ENCODE measurements at places on chromosomes 6 and 20. TPM values are rescaled to one million over a fixed set of nuclear protein-coding genes. Genes with fewer than 3 reads are reported as not detected.

- no peak for DNase-seq
- H3K27ac ChIP-seq = no peak overlapping the region
- peaks cover 6% of the 10 kb centered on the region for H3K4me1 ChIP-seq
- no peaks in the 10 kb centered on the region for H3K27me3 ChIP-seq
- H3K4me3 ChIP-seq = no peak overlapping the region
Measured at GRCh38 chr6:80186082-80186481, 79.6 kb downstream of the BCKDHB start.

- no peaks in the 10 kb centered on the region for H3K4me1 ChIP-seq
- no peaks in the 10 kb centered on the region for H3K27me3 ChIP-seq
- no peak for DNase-seq
- H3K36me3 ChIP-seq = no peaks in the 10 kb centered on the region
- H3K4me3 ChIP-seq = no peak overlapping the region
- H3K27ac ChIP-seq = no peak overlapping the region
Measured at GRCh38 chr6:160477901-160478300, 129.7 kb downstream of the SLC22A3 start.

GRCh38 chr20:34074101-34074760, 37.8 kb downstream of the EIF2S2 start:
- peaks cover 11% of the 10 kb centered on the region for H3K36me3 ChIP-seq
- H3K27me3 ChIP-seq = no peaks in the 10 kb centered on the region
- DNase-seq = no peak
- no peak overlapping the region for H3K4me3 ChIP-seq
- peaks cover 10% of the 10 kb centered on the region for H3K4me1 ChIP-seq

DNA sequence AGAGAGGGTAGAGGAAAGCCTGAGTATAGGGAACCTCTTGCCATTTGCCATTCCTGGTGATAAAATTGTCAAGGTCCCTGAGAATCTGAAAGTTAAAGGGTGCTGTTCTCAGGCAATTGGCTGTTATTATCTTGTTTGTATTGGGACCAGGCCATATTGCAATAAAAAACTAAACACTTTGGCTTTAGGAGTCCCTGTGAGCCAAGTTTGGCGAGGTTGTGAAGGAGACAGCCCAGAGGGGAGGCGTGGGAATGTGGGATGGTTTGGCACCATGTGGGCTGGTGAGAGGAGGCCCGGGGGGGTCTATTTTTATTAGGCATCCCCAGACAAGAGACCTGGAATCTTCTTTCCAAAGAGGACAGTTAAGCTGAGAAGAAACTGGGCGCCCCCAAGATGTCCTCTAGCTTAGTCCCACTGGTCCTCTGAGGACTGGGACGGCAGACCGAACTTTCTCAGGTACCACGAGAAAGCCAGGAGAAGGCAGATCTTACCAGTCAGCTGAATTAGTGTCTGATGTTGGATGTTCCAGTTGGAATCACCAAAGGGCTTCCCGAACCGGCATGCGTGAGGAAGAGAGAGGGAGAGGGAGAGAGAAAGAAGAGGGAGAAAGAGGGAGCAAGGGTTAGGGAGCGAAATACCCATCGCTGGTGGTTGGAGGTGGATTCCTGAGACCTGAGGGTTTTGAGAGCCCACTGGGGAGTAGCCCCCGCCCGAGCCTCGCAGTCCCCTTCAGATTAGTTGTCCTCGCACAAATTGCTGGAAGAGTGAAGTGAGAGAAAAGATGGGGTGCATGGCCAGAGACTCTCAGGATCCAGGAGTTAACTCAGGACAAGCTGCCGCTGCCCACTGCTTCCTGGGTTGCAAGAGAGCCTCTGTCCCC, 24.4 kb downstream of the DYNLT1 start:
- H3K4me1 ChIP-seq = peaks cover 21% of the 10 kb centered on the region
- no peak for DNase-seq
- H3K36me3 ChIP-seq = no peaks in the 10 kb centered on the region
- no peak overlapping the region for H3K4me3 ChIP-seq
- no peak overlapping the region for H3K27ac ChIP-seq

- H3K4me3 ChIP-seq = no peak overlapping the region
- no peaks in the 10 kb centered on the region for H3K27me3 ChIP-seq
- H3K27ac ChIP-seq = no peak overlapping the region
Measured at GRCh38 chr6:65701325-65701724, 5.7 kb downstream of the EYS start.

DNA sequence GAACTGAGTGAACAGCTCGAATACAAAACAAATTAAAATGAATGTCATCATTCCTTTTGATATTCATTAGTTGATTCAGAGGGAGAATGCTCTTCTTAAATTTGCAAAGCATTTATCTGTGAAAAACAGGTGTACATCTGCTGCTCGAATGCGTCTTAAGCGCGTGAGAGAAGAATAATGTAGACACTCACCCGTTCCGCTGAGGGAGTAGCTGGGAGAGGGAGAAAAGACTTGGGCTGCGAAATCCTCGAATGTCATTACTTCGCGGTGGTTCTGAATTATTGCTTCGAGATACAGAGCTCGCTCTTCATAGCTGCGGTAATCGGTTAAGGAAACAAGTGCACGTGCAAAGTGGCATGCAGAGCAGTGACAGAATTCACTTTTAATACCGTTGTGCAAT, 43.9 kb downstream of the INSM1 start:
- no peak overlapping the region for H3K4me3 ChIP-seq
- DNase-seq = no peak
- H3K27me3 ChIP-seq = no peaks in the 10 kb centered on the region
- no peaks in the 10 kb centered on the region for H3K4me1 ChIP-seq

Gene C20orf202
- not detected for total RNA-seq

- no peaks in the 10 kb centered on the region for H3K4me1 ChIP-seq
- H3K4me3 ChIP-seq = no peak overlapping the region
- H3K27me3 ChIP-seq = no peaks in the 10 kb centered on the region
- no peak overlapping the region for H3K27ac ChIP-seq
- DNase-seq = no peak
- no peaks in the 10 kb centered on the region for H3K36me3 ChIP-seq
Measured at GRCh38 chr6:5099537-5099936, 14.4 kb downstream of the PPP1R3G start.

- H3K27ac ChIP-seq = no peak overlapping the region
- no peaks in the 10 kb centered on the region for H3K27me3 ChIP-seq
- H3K4me3 ChIP-seq = no peak overlapping the region
- no peaks in the 10 kb centered on the region for H3K4me1 ChIP-seq
- H3K36me3 ChIP-seq = no peaks in the 10 kb centered on the region
Measured at GRCh38 chr20:46108435-46108841, 9.7 kb upstream of the CD40 start.

- H3K4me1 ChIP-seq = peaks cover 14% of the 10 kb centered on the region
- H3K4me3 ChIP-seq = no peak overlapping the region
- no peaks in the 10 kb centered on the region for H3K36me3 ChIP-seq
- H3K27ac ChIP-seq = no peak overlapping the region
- H3K27me3 ChIP-seq = no peaks in the 10 kb centered on the region
Measured at GRCh38 chr6:156600678-156601077, 176.5 kb upstream of the ARID1B start.

- H3K27ac ChIP-seq = no peak overlapping the region
- H3K4me3 ChIP-seq = no peak overlapping the region
- peaks cover 3% of the 10 kb centered on the region for H3K4me1 ChIP-seq
- no peaks in the 10 kb centered on the region for H3K27me3 ChIP-seq
- no peak for DNase-seq
- H3K36me3 ChIP-seq = no peaks in the 10 kb centered on the region
Measured at GRCh38 chr20:17888044-17888443, 80.5 kb downstream of the SNX5 start.

Data from thyroid gland (tissue), 4 donors.